ENCODE measurements at places on chromosomes 1 and 21.

GRCh38 chr1:11500881-11501280 is 21.9 kb downstream of the DISP3 start:
- no peak for DNase-seq

GRCh38 chr1:11318982-11319381 is 46.0 kb downstream of the UBIAD1 start:
- DNase-seq = no peak

GRCh38 chr1:60423146-60423780 is 349.7 kb upstream of the C1orf87 start:
- DNase-seq = no peak

DNA sequence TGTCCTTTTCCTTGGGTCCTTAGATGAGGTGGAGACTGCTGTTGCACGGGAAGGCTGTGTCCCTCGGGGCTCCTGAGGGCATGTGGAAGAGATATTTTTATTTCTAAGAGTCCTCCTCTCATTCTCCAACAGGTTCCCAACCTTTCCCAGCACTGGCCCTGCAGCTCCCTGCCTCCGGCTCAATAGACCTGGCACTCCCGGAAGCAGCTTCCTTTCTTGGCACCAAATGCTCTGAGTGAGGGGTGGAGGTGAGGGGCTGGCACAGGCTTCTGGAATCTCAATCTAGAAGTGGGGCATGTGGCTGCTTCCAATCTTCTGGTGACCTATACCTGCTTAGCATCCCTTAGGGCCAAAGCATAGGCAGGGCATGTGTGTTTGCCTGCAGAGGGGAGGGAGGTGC is 4.5 kb downstream of the ETV3L start:
- no peak for DNase-seq

DNA sequence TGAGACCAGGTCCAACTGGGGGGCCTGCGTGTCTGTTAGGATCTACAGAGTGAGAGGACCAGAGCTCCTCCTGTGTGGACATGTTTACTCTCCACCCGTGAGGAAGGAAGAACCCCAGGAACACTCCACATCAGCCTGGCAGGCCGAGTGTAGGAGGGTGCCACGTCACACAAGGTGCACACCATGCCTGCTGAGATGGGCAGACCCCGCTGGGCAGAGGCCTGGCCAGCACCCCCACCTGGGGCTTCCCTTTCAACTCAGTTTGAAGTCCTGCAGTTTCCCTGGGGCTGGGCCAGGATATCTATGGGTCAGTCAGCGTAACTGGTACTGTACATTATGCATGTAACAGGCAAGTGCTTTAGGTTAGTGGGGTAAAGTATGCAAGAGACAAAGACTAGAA is 30.1 kb upstream of the PCBP3 start:
- DNase-seq = peak; percentile 42

DNA sequence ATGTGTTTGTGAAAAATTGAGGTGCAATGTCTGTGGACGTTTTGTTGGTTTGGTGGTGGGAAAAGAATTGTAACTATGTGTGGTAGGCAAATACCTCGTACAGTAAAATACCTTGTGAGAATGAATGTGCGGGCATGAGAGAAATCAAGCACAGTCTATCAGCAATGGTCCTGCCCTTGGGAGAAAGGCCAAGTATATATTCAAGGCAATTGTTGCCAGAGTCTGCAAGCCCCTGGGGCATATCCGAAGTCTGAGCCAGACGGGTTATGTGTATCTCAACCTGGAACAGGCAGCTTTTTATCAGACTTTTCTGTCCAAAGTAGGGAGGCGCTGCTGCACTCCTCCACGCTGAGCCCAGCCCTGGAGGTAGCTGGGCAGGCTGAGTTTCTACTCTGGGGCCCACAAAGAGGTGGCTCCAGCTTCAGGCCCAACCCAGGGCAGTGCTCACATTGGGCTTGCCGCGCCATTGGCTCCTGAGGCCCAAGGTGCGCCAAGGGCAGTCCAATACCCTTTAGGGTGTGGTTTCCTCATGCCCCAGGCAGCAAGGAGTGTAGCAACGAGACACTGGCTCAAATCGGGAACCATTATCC is 9.4 kb upstream of the GNL2 start:
- no peak for DNase-seq

GRCh38 chr1:222182641-222183040 is 365.3 kb downstream of the HHIPL2 start:
- DNase-seq = no peak

DNA sequence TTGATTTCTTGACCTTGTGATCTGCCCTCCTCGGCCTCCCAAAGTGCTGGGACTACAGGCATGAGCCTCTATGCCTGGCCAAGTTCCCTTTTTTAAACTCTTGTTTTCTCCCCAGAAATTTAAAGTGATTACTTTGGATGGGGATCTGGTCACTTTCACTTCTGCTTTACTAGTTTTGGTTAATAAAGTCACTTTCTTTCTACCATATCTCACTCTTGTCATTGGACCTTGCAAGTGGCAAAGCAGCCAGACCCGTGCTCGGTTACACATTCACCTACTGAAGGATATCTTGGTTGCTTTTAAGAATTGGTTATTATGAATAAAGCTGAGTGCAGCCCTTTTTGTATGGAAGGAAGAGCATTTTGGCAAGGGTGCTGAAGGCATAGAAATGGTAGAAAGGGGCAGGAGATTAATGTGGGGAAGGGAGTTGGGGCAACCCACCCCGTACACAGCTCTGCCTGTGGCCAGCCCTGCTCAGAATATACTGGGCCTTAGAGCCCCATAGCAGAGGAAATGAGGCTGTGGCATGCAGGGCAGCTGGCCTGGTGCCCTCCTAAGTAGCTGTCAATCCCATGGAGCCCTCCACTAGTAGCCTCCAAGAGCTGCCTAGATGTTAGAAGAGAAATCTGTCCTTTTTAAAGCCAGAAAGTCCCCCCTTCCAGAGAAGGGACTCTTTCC is 40.7 kb downstream of the CD2 start:
- no peak for DNase-seq

DNA sequence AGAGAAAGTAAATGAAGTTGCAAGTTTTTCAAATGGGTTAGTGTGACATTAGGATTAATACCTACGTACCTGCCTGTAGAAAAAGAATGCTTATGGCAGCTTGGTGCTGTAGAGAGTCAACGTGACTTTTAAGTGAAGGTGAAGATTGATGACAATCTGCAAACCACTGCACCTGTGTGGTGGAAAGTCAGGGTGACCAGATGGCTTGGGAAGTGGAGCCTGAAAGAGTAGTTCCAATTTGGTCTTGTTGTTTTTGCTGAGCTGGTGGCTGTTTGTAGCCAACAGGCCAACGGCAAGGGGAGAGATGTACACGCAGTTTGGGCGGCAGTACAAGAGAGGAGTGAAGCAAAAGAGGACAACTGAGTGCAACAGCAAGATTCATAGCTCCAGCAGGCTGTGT is 78.1 kb upstream of the JAK1 start:
- no peak for DNase-seq

- peak; percentile 96 for DNase-seq
Observed at GRCh38 chr1:1540090-1540817, at the start of gene TMEM240. Gene TMEM240 (minus strand): TSS chr1:1540624. CDS start chr1:1540346, 278 bp downstream.

DNA sequence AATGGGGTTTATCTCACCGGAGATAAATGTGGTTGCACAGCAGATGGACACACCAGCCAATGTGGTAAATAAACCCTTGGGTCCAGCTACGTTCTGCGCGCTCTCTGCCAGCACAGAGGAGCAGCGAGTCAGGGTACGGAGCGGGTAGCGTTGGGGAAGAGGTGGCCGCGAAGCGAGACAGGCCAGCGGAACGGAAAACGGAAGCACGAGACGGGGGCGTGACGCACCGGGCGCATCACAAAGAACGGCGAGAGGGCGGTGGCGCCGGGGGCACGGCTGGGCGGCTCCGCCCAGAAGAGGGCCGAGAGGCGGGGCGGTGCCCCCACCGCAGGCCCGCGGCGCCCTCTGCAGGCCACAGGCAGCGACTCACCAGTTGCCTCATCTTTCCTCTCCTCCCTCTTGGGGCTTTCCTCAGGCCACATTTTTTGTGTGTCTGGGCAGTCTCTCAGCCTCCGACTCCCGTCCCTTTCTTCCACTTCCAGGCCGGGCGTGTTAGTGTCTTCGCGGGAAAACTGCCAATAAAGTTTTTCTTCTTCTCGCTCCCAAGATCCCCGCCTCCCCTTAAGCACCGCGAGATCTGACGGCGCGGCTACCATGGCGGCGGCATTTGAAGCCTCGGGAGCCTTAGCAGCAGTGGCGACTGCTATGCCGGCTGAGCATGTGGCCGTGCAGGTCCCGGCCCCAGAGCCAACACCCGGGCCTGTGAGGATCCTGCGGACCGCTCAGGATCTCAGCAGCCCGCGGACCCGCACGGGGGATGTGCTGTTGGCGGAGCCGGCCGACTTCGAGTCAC is at the start of gene DDX20:
Gene DDX20, plus strand, starts transcription at position 571 of the 793 bp plus-strand sequence. Its CDS starts 24 bp downstream, at position 595.
- peak; percentile 87 for DNase-seq

DNA sequence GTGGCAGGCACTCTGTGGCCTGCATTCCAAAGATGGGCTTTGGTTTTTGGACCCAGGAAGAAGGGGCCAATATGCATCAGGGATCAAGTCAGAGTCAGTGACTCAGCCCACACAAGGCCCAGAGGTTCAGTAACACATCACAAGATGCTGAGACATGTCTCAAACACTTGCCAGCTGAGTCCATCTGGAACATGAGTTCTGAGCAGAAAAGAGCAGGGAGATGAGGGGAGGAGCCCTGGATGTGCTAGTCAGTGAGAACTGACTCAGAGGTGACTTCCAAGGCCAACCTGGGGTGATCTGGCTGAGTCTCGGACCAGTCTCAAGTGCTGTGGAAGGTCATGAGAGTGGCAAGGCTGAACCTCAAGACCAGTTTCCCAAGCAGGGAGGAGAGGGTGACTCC is 150.1 kb downstream of the CDC7 start:
- no peak for DNase-seq

DNA sequence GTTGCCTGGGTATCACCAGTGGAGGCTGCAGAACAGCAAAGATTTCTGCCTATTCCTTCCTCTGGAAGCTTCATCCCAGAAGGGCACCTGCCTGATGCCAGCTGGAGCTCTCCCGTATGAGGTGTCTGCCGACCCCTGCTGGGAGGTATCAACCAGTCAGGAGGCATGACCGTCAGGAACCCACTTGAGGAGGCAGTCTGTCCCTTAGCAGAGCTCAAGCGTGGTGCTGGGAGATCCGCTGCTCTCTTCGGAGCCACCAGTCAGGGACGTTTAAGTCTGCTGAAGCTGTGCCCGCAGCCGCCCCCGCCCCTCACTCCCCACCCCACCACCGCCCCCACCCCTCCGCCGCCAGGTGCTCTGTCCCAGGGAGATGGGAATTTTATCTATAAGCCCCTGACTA is 23.1 kb upstream of the HFM1 start:
- no peak for DNase-seq

GRCh38 chr1:109535481-109535880 is 4.2 kb upstream of the GPR61 start:
- DNase-seq = no peak

DNA sequence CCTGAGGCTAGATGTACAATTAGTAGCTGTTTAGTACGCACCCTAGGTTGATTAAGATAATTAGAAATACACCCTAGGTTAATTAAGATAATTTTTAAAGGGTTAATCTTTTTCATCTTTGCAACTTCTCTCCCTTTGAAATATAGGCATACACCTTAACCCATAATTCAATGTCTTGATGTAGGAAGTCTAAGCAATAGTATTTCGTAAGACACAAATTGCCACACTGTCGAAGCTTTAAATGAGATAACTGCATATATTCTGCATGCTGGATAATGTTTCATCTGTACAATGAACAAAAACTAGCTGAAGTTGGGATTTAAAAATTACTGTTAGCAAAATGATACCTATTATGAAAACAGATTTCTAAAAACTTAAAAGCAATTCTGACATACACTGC is 122.9 kb downstream of the EVI5 start:
- DNase-seq = no peak
